ENCODE measurements at places on chromosomes 7 and 10. TPM values are rescaled to one million over a fixed set of nuclear protein-coding genes. Genes with fewer than 3 reads are reported as not detected.

- no peaks in the 10 kb centered on the region for H3K4me1 ChIP-seq
- no peaks in the 10 kb centered on the region for H3K27me3 ChIP-seq
- H3K36me3 ChIP-seq: no peaks in the 10 kb centered on the region
- no peak overlapping the region for H3K4me3 ChIP-seq
- no peak for DNase-seq
Measured at GRCh38 chr10:24255881-24256311, 47.0 kb downstream of the KIAA1217 start.

DENND2A gene
- 4.9 TPM for total RNA-seq

NPSR1 gene
- total RNA-seq: not detected

DNA sequence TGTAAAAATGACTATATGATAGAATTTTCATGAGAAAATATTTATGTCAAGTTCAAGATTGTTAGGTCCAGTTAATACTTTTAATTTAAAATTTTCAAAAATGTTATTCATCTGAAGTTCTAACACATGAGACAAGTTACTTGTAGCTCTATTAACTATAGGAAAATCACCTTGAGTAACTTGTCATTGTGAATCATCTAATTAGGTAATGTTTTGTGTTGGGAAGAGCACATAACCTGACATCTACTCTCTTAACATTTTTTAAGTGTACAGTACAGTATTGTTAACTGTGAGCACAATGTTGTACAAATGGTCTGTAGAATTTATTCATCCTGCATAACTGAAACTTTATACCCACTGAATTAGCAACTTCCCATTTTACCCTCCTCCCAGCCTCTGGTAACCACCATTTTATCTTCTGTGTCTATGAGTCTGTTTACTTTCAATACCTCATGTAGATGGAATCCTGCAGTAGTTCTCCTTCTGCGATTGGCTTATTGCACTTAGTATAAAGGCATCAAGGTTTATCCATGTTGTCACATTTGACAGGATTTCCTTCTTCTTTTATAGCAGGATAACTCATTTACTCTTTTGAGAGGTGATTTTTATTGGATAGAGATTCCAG, 54.6 kb downstream of the ARL4A start:
- no peaks in the 10 kb centered on the region for H3K27me3 ChIP-seq
- no peak for DNase-seq
- H3K36me3 ChIP-seq: no peaks in the 10 kb centered on the region
- H3K4me1 ChIP-seq: no peaks in the 10 kb centered on the region

DNA sequence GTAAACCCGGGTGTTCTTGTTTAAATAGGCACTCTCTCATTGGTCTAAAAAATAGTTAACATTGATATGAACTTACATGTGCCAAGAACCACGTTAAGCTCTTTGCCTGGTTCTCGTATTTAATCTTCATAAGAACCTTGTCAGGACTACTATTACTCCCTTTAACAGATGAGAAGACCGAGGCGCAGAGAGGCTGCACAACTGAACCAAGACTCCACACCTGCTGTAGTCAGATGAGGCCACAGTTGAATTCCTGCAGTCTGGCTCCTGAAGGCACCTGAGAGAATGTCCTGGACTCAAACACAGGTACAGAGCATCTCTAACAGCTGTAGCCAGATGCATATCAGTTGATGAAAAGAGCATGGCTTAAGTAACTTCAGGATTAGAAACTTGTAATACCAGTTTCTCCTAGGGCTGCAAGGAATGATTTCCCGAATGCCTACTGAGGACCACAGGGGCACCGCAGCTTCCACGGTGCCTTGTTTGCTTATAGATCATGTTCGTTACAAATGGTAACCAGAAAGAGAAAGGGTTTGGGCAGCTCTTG, 9.5 kb downstream of the DDC start:
- H3K27ac ChIP-seq: no peak overlapping the region
- no peaks in the 10 kb centered on the region for H3K27me3 ChIP-seq
- DNase-seq: no peak
- no peaks in the 10 kb centered on the region for H3K36me3 ChIP-seq
- H3K4me3 ChIP-seq: no peak overlapping the region
- H3K4me1 ChIP-seq: no peaks in the 10 kb centered on the region

OR2A12 gene
- not detected for total RNA-seq

ADAMTS14 gene
- not detected for total RNA-seq

GRCh38 chr7:22895140-22895827, 72.6 kb upstream of the TOMM7 start:
- H3K27ac ChIP-seq: no peak overlapping the region
- DNase-seq: no peak
- H3K27me3 ChIP-seq: no peaks in the 10 kb centered on the region
- H3K36me3 ChIP-seq: no peaks in the 10 kb centered on the region

TBX20 gene
- 3.4 TPM for total RNA-seq

DNA sequence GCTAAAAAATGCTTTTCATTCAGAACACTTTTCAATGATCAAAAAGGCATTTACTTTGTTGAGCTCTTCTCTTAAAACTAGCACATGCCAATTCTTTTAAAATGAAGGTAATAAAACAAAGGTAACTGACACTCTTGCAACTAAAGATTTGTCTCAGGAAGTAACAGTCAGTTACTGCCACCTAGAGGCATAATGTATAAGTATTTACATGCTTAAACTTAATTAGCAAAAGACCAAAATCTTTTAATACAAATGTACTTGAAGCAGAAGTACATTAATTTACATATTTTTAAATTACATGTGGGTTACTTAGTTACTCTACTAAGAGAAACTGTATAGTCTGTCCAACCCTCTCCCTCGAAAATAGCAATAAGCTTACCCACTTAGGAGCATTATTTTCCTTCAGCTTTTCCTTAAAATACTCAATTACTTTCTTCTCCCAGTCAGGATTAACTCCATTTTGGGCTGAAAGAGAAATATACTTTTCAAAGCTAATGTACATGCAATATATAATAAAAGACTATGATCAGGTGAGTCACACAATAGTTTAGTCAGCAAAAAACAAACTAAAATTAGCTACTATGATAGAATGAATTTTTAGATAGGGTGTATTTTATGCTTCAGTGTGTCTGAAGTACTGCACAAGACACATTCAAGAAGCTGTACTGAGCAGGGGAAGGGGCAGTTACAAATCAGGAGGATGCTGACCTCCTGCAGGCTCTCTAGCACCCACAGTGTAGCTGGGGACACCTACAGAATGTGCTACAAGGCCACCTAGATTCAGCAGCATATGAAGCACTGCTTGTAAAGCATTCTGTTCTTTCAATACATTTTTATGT, 13.0 kb downstream of the MCMBP start:
- no peak for DNase-seq
- no peak overlapping the region for H3K27ac ChIP-seq
- H3K36me3 ChIP-seq: no peaks in the 10 kb centered on the region
- H3K4me3 ChIP-seq: no peak overlapping the region
- H3K4me1 ChIP-seq: no peaks in the 10 kb centered on the region

DNA sequence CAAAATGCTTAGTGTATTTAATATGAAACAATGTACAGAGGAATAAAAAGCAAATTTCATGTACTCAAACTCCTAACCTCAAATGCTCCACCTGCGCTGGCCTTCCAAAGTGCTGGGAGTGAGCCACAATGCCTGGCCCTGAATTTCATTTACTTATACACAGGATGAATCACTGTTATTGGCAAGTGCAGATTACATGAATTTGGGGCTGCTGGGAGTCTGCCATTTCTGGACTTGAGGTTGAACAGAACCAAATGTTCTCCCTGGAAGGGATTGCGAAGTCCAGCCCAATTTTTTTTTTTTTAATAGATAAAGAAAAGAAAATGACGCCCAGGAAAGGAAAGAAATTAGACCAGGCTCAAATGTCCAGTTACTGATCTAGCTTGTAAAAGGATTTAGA, 6.8 kb upstream of the CSTF2T start:
- H3K4me1 ChIP-seq: peaks cover 76% of the 10 kb centered on the region
- H3K27ac ChIP-seq: peak overlapping the region; percentile 82
- H3K4me3 ChIP-seq: no peak overlapping the region
- no peaks in the 10 kb centered on the region for H3K36me3 ChIP-seq

- H3K27me3 ChIP-seq: no peaks in the 10 kb centered on the region
- no peaks in the 10 kb centered on the region for H3K36me3 ChIP-seq
- no peak for DNase-seq
- no peak overlapping the region for H3K4me3 ChIP-seq
Measured at GRCh38 chr7:145216866-145217265, 381.0 kb upstream of the TPK1 start.

DNA sequence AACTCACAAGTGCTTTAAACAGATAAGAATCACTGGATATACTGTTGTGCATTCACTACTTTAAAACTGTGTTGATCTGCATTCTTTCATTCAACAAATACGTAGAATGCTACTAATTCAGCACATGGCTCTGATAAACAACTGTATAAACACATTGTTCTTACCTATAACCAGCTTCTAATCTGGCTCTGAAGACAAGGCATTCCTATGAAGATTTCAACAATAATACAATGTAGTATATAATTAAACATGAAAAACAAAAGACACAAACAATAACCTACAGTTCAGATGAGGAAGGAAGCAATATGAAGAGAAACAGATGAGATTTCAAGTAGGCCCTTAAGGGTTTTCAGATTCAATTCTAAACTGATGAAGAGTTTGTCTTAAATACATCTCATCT, 31.1 kb upstream of the ANLN start:
- no peak overlapping the region for H3K4me3 ChIP-seq
- H3K27me3 ChIP-seq: no peaks in the 10 kb centered on the region
- no peaks in the 10 kb centered on the region for H3K4me1 ChIP-seq
- DNase-seq: no peak

GRCh38 chr10:132202070-132202970, 15.6 kb downstream of the DPYSL4 start:
- no peaks in the 10 kb centered on the region for H3K36me3 ChIP-seq
- no peak overlapping the region for H3K4me3 ChIP-seq
- H3K4me1 ChIP-seq: no peaks in the 10 kb centered on the region
- no peaks in the 10 kb centered on the region for H3K27me3 ChIP-seq
- DNase-seq: no peak

COL13A1 gene
- total RNA-seq: 23.1 TPM

DNA sequence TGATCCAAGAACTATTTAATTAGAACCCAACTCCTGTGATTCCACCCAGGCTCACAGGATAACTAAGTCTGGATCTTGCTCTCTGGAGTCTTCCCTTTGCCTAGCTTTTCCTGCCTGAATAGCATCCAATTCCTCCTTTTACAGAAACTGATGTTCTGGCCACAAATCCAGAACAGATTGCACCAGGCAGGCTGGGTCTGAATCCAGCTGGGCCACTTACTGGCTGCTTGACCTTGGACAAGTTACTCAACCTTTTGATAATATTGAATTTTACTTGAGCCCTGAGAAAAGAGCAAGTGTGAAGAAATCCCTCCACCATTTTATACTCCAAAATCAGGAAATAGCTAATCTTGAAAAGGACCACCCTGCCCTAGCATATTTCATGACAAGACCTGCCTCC, 55.5 kb upstream of the SLC35G1 start:
- H3K4me3 ChIP-seq: no peak overlapping the region
- H3K27me3 ChIP-seq: no peaks in the 10 kb centered on the region
- H3K27ac ChIP-seq: no peak overlapping the region

GRCh38 chr7:44051611-44052220, 7.2 kb downstream of the DBNL start:
- H3K27ac ChIP-seq: no peak overlapping the region
- H3K27me3 ChIP-seq: no peaks in the 10 kb centered on the region
- no peak for DNase-seq
- peaks cover 53% of the 10 kb centered on the region for H3K36me3 ChIP-seq
- H3K4me1 ChIP-seq: peaks cover 7% of the 10 kb centered on the region

GRCh38 chr10:86066696-86067095, 299.9 kb downstream of the GRID1 start:
- no peaks in the 10 kb centered on the region for H3K4me1 ChIP-seq
- no peak for DNase-seq
- no peak overlapping the region for H3K4me3 ChIP-seq
- H3K36me3 ChIP-seq: no peaks in the 10 kb centered on the region
- no peak overlapping the region for H3K27ac ChIP-seq
- H3K27me3 ChIP-seq: no peaks in the 10 kb centered on the region

GRCh38 chr7:102045681-102046372, 228.4 kb downstream of the CUX1 start:
- no peak overlapping the region for H3K27ac ChIP-seq
- H3K4me1 ChIP-seq: peaks cover 33% of the 10 kb centered on the region
- DNase-seq: no peak
- no peaks in the 10 kb centered on the region for H3K36me3 ChIP-seq
- no peaks in the 10 kb centered on the region for H3K27me3 ChIP-seq
- peak overlapping the region; percentile 59 for H3K4me3 ChIP-seq

- H3K4me3 ChIP-seq: no peak overlapping the region
- no peaks in the 10 kb centered on the region for H3K4me1 ChIP-seq
- DNase-seq: no peak
- H3K27ac ChIP-seq: no peak overlapping the region
Measured at GRCh38 chr10:118698421-118698820, 56.3 kb downstream of the CACUL1 start.

DNA sequence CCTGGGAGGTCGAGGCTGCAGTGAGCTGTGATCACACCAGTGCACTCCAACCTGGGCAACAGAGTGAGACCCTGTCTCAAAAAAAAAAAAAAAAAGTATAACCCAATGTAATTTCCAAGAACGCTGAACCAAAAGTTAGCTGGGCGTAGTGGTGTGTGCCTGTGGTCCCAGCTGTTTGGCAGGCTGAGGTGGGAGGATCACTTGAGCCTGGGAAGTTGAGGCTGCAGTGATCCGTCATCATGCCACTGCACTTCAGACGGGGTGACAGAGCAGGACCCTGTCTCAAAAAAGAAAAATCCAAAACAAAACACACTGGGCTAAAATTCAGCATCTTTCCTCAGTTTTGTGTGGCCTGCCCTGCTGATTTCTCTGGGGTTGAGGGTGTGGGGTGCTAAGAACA, 21.1 kb downstream of the HNRNPA2B1 start:
- no peaks in the 10 kb centered on the region for H3K27me3 ChIP-seq
- H3K36me3 ChIP-seq: no peaks in the 10 kb centered on the region
- DNase-seq: no peak
- no peaks in the 10 kb centered on the region for H3K4me1 ChIP-seq
- no peak overlapping the region for H3K4me3 ChIP-seq

COPS6 gene
- total RNA-seq: 40.4 TPM

DNA sequence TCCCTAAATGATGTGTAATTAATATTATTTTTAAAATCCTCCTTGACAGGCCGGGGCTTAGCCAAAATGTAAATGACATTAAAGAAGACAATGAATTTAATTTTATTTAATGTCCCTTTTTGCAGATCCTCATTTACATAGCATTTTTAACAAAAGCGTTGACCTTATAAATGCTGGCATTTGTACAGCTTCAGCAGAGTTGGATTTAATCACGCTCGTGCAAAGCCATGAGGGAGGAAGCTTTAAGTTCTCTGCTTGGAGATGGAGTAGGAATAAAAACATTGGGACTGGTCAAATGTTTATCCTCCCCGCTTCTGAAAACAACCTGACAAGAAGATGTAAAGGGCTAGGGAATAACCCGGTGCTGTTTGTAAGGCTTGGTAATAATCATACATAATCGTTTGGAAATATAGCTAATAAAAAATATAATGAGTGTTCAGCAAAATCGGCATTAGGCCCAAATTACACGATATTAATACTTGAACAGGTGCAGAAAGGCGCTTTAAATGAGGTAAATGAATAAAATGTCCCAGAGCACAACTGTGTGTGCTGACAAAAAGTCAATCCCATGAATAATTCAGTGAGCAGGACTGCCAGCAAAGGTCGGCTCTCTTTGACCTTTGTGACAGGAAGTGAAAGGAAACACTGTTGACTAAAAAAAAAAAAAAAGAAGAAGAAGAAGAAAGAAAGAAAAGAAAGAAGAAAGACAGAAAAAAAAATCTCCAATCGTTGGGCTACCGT, 11.5 kb downstream of the EBF3 start:
- no peak for DNase-seq
- H3K27me3 ChIP-seq: no peaks in the 10 kb centered on the region
- H3K27ac ChIP-seq: no peak overlapping the region
- no peaks in the 10 kb centered on the region for H3K4me1 ChIP-seq

ITGB1 gene
- 1,541 TPM for total RNA-seq

- H3K4me1 ChIP-seq: peaks cover 27% of the 10 kb centered on the region
- H3K27ac ChIP-seq: no peak overlapping the region
- peak; percentile 51 for DNase-seq
- no peak overlapping the region for H3K4me3 ChIP-seq
Measured at GRCh38 chr10:78964952-78965633, 103.7 kb upstream of the ZMIZ1 start.

Measured in thoracic aorta (tissue), 2 donors.